ENCODE measurements at places on chromosomes 16 and 17.

DNA sequence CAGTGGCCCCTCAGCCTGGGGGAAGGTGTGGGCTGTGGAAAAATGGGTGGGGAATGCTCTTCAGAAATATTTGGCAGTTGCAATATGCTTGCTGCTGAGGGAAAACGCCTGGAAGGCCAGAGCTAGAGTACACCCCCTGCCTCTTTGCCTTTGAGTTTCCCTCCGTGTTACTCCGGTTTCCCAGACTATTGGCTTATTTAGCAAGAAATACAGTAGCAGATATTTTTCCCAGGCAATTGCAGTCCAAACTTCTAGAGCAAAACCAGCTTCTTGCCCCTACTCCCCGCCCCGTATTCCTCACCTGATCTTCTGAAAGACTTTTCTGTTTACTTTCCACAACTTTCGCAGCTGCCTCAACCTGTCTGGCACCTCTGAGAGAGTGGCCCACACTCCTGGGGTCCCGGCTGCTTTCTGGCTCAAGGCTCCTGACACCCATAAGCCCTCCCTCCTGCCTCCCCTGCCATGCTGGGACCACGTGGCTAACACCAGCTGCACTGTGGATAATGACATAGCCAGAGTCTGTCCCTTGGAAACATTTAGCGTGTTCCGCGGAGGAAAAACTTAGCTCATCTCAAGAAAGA, 45.8 kb upstream of the HELZ start:
- DNase-seq = no peak

DNA sequence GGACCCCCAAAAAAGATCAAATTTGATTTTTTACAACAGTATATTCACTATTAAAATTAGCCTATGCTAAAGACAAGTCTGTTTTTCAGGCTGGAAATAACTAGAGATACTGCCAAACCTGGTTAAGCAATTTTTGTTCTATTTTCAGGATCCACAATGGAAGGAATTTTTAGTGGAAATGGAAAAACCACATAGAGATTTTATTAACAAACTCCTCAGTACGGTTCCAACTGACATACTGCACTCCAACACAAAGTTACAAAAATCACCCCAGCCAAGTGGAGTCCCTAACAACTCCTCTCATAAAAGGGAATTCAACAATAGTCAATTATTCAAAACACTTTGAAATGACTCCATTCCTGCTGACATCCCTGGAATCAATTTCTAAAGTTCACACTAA, 101.6 kb upstream of the TOB1 start:
- DNase-seq = no peak

DNA sequence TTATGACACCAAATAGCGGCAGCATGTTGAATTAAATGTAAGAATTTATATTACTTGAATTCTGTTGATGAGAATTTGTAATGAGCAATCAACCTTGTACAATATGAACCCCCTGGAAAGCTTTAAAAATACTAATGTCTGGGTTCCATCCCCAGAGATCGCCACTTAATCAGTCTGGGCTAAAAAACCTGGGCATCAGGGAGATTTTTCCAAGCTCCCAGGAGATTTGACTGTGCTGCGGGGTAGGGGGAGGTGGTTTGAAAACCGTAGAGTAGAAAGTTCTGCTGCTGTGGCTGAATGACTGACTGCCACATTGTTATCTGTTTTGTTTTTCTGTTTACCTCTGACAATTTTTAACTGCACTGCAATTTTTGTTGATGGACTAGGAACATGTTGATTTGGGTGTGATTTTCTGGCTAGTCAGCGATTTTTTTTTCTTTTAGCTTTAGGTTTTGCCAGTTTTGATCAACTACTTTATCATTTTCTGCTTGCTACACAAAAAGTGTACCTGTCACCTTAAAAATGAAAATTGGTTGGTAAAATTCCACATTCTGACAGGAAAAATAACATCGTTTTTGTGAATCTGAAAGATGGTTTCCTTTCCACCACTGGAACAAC, 79.3 kb downstream of the PCTP start:
- no peak for DNase-seq

DNA sequence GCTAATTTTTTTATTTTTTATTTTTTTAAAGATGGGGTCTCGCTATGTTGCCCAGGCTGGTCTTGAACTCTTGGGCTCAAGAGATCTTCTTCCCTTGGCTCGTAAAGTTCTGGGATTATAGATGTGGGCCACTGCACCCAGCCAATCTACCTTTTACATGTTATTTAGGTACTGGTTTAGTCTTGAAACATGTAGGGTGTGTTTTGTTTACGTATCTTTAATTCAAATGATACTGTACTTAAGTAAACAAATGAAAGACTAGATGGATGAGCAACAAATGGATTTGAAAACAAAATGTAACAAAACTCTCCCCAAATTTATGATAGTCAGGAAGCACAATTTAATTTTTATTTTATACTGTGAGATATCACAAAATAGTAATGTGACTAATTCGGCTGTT, 207.7 kb downstream of the LGALS9B start:
- no peak for DNase-seq

DNA sequence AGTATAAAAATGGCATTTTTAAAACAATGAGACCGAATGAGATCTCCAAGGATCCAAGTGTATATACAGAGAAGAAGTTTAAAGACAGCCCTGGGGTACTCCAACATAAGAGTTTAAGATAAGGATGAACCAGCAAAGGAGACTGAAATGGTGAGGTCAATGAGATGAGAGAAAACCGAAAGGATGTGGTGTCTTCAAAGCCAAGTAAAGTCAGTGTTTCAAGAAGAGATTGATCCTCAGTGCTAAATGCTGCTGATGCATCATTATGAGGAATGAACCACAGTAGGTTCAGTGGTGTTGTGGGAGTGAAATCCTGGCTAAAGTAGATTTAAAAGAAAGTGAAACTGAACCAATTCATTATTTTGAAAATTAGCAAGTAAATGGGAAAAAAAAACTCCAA, 38.1 kb upstream of the NLK start:
- no peak for DNase-seq

DNA sequence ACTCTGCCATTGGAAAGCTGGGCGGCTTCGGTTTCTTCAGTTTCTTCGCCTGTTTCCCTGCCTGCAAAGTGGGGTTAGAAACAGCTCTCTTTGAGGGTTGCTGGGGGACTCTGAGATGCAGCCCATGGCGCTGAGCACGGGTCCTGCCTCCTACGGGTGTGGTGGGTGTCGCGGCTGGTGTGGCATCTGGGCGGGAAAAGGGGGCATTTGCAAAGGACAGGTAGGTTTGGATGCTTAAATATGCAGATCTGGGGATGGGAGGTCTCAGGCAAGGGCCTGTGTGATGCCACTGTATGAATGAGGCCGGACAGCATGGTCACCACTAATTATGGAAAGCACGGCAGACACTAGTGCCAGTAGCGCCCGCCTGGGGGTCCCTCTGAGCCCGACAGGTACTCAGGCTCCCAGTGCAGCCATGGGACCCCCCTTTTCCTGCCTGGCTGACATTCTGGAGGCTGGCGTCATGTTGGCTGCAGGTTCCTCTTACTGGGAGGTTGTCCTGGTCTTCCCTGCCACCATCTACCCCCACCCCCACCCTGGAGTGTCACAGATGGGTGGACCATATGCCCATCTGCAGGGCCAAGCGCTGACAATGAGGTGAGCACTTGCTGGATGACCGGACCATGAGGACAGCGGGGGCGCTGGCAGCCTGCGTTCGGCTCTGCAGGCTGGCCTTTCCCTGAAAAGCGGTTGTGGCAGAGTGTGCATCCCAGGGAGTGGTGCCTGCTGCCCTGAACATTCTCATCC, 237.7 kb downstream of the SEC14L1 start:
- no peak for DNase-seq

DNA sequence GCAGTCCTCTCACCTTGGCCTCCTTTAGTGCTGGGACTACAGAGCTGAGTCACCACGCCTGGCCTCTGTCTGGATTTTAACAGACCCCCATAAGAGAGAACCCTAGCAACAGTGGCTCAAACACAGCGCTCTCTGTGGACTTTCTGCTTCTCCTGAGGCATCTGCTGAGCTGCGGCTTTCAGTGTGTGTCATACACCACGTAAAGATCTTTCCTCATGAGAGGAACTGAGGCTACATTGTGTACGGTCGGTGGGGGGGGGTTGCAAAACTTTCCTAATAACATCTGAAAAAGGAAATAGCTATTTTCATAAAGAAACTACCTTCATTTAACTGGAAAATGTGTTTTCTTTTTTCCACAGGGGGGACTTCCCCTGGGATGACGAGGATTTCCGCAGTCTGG, 32.9 kb downstream of the DEF8 start:
- DNase-seq = no peak

GRCh38 chr16:73692861-73693260, 603.8 kb upstream of the PSMD7 start:
- no peak for DNase-seq

- DNase-seq = no peak
Observed at GRCh38 chr16:83925095-83925905, 26.4 kb downstream of the MLYCD start.

DNA sequence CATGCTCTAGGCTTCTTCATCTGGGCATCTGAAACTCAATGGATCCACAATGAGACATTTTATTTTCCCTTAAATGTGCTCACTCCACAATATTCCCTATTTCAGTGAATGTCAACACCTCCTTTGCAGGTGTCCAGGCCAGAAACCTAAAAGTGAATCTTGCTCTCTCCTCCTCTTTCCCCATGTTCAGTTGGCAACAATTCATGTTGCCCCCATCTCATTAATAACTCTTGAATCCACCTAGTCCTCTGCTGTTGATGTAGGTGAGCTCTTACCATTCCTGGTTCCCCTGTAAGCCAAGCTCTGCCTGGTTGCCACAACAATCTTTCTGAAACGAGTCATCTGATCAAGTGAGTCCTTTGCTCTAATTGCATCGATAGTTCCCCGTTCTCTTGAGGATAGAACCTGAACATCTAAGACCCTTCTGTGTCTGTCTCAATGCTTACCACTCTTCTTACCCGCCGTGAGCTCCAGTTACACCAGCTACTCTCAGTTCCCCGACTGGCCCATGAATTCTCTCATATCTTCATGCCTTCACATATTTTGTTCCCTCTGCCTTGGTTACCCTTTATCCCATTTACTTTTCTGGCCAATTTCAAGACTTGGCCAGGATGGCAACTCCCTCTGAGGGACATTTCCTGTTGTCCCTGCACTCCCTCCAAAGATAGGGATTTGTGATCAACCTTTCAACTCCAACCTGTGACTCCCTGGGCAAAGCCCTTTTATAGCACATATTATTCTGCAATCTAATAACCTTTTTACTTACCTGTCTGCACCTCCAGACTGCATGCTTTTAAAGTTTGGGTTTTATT, 35.9 kb downstream of the HLF start:
- no peak for DNase-seq

GRCh38 chr16:5560084-5560483, 462.5 kb upstream of the EEF2KMT start:
- no peak for DNase-seq

GRCh38 chr17:71313866-71314265, 807.0 kb upstream of the SOX9 start:
- no peak for DNase-seq

DNA sequence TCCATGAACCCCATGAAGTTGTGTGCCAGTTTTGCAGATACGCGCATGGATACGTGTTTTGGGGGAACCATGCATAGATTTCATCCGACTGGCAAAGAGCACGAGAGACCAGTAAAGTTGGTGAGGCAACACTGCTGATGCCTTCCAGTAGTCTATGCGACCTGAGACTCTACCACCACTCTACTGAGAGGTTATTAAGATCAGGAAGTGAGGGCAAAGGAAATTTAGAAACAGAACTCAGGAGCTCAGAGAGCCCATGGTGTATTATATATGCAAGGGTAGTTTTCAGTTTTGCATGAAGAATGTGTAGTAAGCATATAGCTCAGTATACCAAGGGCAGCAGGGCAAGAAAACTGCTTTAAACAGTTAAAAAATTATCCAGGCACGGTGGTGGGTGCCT, 4.2 kb downstream of the SLX4 start:
- no peak for DNase-seq

GRCh38 chr17:38420518-38420917, 7.7 kb upstream of the ARHGAP23 start:
- no peak for DNase-seq

DNA sequence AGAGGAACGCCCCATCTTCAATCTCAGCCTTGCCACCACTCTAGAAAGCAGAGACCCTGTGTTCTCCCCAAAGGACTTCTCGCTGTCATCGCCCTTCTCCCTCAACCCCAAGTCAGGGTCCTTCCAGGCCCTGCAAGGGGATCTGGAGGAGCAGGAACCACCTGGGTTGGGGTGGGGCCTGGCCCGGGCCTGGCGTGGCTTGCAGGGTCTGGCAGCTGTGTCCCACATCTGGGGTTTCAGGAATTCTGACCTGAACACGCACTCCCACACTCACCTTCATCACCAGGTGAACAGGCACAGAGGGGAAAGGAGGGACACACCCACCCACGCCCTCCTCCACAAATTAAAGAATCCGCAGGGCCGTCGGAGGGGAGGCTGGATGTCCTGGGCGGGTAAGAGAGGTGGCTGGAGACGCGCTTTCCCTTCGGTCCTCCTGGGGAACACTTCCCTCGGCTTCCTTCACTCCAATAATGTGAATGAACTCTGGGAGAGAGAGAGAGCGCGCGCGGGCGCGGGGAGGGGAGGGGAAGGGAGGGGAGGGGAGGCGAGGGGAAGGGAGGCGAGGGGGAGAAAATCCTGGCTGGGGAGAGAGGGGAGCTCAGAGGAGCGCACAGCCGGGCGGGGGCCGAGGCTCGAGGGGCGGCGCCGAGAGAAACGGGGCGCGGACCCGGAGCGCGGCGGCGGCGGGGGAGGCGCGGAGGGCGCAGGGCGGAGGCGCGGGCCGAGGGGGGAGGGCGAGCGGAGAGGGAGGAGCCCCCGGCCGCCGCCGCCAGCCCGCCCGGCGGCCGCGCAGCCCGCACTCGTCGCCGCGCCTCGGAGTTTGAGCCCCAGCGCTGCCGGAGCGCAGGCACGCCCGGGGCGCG, at the start of gene CACNG4:
Gene CACNG4 (plus strand): TSS at position 799 of the 863 bp plus-strand sequence. CDS start 205 bp downstream, outside the sequence.
- DNase-seq = peak; percentile 74

- DNase-seq = peak; percentile 51
Observed at GRCh38 chr16:77789085-77790008, 983 bp downstream of the VAT1L start.

GRCh38 chr16:87447323-87447722, 45.5 kb downstream of the ZCCHC14 start:
- DNase-seq = no peak

GRCh38 chr16:11916524-11917285, 949 bp upstream of the GSPT1 start:
- no peak for DNase-seq

- peak; percentile 72 for DNase-seq
Observed at GRCh38 chr17:40399185-40399584, 18.5 kb downstream of the TOP2A start.

DNA sequence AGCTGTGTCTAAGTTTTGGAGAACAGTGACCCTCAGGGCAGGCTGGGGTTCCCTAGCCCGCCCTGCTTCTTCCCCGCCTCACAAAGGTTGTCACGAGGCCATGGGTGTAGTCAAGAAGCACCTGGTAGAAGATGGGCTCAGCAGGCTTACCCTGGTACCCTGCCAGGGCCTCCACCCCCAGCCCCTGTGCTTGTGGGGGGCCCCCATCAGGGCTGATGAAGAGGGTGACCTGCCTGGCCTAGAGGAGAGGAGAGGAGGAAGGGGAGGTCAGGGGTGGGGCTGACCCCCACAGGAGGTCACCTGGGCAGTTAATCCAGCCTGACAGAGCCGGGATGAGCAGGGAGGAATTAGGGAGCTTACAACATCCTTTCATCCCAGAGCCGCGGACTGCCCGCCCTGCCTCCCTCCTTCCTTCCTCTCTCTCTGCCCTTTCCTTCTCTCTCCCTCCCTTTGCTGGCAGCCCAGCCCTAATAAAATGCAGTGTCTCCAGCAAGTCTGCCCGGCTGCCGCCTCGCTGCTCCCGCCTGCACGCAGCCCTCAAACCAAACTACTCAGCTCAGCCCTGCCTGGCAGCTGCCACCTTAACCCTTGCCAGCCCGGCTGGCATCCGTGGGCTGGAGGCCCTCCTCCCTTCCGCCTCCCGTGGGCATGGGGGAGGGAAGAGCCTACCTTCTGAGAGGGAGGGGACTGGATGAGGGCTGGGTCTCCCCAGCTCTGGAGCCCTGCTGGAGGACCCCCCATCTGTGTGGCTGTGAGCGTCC, 7.2 kb downstream of the DLX3 start:
- DNase-seq = peak; percentile 69
